ENCODE measurements at places on chromosomes 11 and 22.

DNA sequence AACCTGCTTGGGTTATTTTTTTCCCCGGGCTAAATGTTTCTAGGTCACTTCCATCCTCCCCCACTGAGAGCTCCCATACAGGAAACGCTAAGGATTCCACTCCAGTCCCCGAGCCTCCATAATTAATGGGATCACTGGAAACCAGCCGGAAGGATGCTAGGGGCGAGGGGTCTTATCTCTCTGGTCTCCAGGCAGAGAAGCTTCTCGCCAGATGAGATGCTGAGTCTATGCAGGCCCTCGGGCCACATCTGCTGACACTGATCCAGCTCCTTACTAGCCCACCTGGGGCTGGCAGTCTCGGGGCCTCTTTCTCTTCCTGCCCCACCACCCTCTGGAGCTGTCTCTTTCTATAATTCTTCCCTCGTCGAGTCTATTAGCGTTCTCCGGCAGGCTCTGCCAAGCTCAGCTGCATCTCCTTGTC is 125.9 kb upstream of the SYT13 start:
- DNase-seq = no peak

DNA sequence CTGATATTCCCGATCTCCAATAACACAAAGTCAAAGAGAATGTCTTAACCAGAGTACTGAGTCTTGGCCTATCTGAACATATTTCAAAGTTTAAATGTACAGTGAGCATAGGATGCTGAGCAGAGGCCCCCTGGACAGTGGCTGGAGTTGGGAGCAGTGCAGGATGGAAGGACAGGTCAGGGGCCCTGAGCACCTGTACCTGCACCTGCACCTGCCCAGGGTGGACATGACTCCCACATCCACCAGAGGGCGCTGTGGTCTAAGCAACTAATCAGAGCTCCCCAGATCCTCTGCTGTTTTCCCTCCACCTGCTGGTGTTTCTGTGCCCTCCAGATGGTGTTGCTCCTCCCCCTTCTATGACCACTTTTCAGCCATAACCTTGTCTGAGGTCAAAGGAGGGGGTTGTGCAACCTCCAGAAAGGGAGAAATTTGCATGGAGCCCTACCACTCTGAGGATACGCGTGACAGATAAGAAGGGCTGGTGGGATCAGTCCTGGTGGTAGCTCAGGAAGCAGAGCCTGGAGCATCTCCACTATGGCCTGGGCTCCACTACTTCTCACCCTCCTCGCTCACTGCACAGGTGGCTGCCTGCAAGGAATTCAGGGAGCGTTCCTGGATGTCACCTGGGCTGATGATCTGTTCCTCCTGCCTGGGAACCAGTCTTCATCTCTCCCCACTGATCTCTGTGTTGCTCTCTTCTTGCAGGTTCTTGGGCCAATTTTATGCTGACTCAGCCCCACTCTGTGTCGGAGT is 49.1 kb upstream of the VPREB1 start:
- DNase-seq = peak; percentile 56

GRCh38 chr22:50201191-50202129 is 649 bp downstream of the SELENOO start:
- no peak for DNase-seq

GRCh38 chr11:83401506-83402225 is 115.5 kb upstream of the CCDC90B start:
- no peak for DNase-seq

GRCh38 chr11:112634551-112634950 is 326.7 kb upstream of the NCAM1 start:
- DNase-seq = no peak

GRCh38 chr22:28938286-28938833 is 55.0 kb downstream of the ZNRF3 start:
- no peak for DNase-seq

- no peak for DNase-seq
Observed at GRCh38 chr11:100990931-100991330, 138.7 kb downstream of the PGR start.

GRCh38 chr11:112440518-112440917 is 179.9 kb upstream of the PLET1 start:
- DNase-seq = no peak

GRCh38 chr22:22716136-22716665 is 71.8 kb downstream of the GGTLC2 start:
- DNase-seq = no peak

GRCh38 chr22:35568751-35569739 is 28.4 kb downstream of the RASD2 start:
- DNase-seq = no peak

- peak; percentile 19 for DNase-seq
Observed at GRCh38 chr22:44702479-44703198, 635 bp downstream of the PRR5 start.

GRCh38 chr11:62012832-62013461 is 45.5 kb upstream of the FTH1 start:
- DNase-seq = no peak

- DNase-seq = no peak
Observed at GRCh38 chr11:111358038-111359001, 20.8 kb downstream of the POU2AF1 start.

DNA sequence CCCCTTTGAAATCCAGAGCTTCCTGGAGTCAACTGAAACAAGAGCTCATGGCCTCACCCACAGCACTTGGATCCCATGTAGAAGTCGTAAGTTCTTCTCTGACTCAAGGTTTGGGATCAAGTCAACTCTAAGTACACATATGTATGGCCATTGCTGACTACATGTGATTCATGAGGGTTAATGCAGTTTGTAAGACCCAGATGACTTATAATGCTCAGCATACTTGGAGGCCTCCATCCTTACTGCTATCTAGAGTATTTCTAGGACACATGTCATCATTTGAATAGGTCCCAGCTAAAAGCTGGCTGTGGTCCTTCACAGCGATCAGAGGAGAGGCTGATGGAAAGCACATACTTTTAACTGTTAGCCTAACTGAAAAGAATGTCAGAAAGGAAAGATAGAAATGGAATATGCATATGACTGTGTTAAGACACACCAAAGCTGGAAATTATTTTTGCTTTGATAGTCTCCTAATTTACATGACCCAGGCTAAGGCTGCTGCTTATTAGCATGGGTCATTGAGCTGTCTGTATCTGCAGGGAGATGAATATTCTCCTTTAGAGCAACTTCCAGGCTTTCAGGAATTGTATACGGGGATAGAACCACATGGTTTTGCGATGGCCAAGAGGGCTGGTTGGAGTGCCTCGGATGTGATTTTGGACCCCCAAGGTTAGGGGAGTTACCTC is 76.3 kb downstream of the NTM start:
- DNase-seq = no peak

GRCh38 chr11:2691991-2692875 is 7.6 kb downstream of the KCNQ1OT1 start:
- no peak for DNase-seq

DNA sequence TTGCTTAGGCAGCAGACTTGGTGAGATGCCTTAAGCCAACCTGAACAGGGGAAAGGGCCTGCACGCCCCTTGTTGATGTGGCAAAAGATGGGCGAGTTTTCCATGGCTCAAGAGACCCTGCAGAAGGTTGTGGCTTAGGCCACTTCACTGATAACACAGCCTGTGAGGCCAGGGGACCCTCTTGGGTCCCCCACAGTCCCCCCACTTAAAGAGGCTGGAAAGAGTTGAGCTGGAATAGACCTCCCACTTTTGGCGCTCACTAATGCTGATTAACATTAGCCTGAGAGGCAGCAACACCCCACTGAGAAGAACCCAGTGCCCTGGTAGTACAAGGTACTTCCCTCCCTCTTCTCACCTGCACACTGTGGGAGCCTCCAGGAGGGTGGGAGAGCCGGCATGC is 107.5 kb downstream of the TRIM29 start:
- no peak for DNase-seq

DNA sequence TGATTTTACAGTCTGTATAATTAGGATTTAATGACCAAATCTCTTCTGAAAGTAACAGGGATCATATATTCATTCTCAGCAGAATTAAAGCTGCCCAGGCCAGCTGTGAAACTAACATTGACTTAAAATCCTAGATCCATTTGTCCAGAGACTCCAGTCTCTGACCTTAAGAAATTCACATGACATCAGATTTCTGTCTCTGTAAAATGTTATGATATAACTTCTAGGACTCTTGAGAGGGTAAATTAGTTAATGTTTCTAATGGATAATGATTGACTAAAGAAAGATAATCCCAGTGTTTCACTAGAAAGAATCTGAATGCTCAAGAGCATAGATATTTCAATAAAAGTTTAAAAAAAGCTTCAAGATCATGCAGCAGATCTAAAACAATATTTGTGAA is 6.3 kb downstream of the NOX4 start:
- no peak for DNase-seq

DNA sequence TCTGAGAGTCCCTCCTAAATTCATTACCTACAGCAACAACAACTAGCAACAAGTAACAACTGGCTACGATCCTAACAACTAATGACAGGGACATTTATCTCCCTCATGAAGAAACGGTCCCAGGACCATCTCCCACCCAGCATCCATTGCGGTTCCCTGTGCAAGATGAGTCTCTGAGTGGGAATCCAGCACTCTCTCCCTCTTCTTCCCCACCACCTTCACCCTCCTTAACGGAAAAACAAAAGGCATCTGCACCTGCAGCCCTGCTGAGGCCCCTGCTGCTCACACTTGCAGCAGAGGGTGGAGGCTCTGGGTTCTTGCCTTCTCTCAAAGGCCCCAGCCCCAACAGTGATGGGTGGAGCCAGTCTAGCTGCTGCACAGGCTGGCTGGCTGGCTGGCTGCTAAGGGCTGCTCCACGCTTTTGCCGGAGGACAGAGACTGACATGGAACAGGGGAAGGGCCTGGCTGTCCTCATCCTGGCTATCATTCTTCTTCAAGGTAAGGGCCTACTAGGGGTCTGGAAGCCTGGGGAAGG is at the start of gene CD3G:
Gene CD3G, plus strand, starts transcription at position 364 of the 535 bp plus-strand sequence. Its CDS starts 80 bp downstream, at position 444.
- DNase-seq = peak; percentile 58

DNA sequence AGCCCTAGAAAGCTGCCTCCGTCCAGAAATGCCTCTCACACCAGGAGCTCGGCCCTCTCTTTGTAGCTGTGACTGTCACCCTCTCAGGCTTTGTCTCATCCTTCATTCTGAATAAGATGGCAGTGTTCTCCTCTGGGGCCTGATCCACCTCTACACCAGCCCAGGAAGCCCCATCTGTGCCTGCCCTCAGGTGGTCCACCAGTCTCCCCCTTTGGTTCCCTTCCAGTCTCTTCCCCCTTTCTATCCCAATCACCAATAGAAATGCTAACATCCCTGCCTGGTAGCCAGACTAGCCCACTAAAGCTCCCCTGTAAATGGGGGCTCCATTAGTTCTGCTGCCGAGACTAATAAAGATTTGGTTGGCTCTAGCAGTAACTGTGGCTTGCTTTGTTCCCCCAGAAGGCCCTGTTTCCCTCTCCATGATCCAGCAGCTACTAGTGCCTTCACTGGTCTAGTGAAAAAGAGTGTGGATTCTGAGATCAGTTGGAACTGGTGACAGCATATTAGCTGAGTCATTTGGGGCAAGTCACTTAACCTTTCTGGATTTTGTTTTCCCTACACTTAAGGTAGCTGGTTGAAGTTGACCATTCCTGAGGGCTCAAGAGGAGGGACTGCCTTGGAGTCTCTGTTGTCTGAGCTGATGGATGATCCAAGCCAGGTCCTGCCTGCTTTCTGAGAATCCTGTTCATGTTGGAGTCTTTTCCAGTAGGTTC is 16.2 kb downstream of the PLEKHB1 start:
- DNase-seq = no peak

- DNase-seq = no peak
Observed at GRCh38 chr11:82261367-82261766, 472.3 kb downstream of the FAM181B start.

- no peak for DNase-seq
Observed at GRCh38 chr11:75719340-75720239, 2.0 kb downstream of the MOGAT2 start.

GRCh38 chr11:28146123-28146751 is 38.0 kb downstream of the METTL15 start:
- no peak for DNase-seq

- peak; percentile 65 for DNase-seq
Observed at GRCh38 chr22:26642465-26643417, 14.6 kb upstream of the MIAT start.

GRCh38 chr11:102879801-102880200 is 5.0 kb upstream of the MMP12 start:
- no peak for DNase-seq

DNA sequence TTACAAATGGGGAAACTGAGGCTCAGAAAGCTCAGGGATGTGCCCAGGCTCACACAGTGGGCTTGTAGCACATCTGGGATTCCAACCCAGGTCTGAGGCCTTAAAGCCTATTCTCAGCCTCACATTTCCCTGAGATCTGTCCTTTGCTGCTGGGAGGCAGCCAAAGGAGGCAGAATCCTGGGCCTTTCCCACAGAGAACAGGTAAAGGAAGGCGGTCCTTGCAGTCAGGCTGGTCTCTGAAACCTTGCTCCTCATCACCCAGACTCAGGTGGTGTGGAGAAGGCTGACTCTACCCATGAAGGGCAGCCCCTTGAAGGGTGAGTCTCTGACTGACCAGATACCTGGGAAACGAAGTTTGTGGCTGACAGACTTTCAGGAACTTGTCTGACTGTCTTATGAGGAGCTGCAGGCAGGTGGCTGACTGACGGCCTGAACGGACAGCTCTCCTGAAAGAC is 7.8 kb downstream of the SLCO2B1 start:
- no peak for DNase-seq

GRCh38 chr11:14703731-14704130 is 60.1 kb downstream of the PDE3B start:
- no peak for DNase-seq

- DNase-seq = no peak
Observed at GRCh38 chr22:17368554-17369438, 464 bp upstream of the CECR2 start.

GRCh38 chr11:58659404-58659803 is 36.9 kb downstream of the CNTF start:
- no peak for DNase-seq

DNA sequence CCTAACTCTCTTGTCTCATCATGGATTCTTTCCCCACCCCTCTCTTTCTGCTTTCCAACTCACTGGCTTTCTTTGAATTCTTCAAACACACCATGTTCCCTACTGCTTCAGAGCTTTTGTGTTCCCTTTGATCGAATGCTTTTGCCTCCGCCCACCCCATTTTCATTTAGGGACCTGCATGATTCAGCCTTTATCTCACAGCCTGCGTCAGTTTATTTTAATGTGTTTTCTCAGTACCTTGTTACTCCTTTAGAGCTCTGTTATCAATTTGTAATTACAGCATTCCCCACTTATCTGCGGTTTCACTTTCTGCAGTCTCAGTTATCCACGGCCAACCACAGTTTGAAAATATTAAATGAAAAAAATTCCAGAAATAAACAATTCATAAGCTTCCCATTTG is 451.3 kb downstream of the METTL15 start:
- DNase-seq = no peak

DNA sequence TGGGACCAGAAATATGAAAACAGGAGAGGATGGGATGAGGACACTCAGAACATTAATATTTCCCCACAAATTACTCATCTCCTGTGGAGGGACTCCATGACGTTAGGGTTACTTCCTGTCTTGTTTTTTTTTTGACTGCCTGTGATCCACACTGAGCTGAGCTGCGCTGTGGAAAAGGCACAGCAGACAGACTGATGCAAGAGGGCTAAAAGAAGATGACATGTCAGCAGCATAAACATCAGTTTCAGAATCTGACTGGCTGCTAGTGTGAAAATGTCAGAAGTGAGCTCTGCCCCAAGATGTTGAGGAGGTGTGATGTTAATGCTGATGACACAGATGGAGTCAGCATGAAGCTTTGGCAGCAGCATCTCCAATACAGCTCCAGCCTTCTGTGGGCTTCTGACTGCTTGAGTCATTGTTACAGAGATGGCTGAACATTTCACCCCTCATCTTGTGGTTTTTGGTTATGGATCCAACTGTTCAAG is 286.8 kb downstream of the BLID start:
- DNase-seq = no peak

Data from stimulated activated CD4-positive, alpha-beta T cell treated with anti-CD3 and anti-CD28 coated beads, Interleukin-15, amount 100 ng/mL, for 1 hour (primary cell).